Thymus (tissue), 14 donors: ENCODE measurements at places on chromosomes 16 and 17.

DNA sequence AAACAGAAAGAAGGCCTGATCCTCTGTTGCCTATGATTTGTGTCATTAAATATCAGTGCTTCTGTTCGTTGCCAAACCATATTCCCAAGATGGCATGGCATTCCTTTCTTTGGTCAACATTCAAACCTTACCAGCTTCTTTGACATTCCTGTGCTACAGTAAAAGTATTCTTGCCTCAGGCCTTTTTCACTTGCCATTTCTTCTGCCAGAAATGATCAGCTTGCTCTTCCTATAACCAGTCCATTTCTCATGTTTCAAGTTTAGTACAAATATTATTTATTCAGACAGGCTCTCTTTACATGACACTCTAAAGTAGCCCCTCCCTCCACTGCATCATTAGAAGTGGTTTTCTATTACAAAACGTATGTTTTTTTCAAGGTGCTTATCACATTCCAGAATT, 278.3 kb downstream of the KCNJ2 start:
- DNase-seq, result no peak

DNA sequence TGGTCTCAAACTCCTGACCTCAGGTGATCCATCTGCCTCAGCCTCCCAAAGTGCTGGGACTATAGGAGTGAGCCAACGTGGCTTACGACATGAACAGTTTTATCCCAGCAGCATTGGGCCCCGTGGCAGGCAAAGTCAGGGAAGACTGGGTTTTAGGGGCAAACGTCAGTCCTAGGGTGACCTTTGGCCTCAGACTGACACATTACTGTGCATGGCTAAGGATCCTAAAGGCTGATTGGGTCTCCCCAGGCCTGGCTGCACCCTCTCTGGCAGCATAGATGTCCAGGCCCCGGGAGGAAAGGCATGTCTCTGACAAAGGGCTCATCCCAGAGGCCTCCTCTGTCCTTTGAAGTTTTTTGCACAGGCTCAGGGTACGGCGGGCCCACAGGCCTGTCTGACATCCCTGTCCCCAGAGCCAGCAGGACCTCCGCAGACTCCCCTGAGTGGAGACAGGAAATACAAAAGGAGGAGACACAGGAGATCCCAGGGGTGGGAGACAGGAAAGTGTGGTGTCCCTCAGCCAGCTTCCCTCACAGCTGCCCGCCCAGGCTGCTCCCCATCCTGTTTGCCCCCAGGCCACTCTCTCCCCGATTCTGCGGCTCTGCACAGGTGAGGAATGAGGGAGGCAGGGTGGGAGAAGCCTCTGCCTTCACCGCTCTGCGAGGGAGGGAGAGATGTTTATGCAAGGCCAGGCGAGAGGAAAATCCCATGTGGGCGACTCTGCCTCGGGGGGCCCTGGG, 54.5 kb upstream of the MTSS2 start:
- DNase-seq, result no peak

DNA sequence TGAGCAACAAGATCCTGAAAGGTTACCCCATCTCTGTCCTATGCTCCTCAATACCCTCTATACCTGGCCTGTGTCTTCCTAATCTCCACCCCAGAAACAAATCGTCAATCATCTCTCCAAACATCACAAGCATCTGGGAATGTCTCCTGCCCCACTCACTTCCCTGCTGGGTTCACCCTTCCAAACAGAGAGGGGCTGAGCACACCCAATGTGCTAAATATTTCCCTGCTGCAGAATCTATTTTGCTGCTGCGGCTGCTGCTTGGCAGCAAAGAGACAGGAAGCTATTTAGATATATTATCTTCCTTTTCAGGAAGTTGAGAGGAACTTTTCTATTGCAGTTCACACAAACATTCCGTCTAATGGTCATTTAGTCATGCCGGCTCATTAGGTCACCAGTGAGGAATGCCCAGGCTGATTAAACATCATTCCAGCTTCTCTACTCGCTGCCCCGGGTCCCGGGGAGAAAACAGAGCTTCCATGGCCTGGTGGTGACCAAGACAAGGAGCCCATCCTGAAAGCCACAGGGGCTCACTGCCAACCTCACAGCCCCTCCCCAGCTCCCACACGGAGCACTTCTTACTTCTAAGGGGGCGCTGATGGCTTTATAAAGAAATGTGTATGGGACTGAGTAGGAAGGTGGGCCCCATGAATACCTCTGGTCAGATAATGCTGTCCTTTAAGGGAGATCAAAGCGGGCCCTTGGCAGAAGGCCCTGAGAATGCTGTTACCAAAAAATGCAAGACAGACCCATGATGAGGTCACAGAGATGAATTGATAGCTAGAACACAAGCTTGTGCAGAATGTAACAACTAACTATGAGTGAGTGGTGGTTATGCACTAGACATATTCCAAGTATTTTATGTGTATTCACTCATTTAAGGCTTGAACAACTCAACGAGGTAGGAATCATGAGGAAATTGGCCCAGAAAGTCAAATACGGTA, 218.3 kb downstream of the SOX9 start:
- DNase-seq, result no peak

DNA sequence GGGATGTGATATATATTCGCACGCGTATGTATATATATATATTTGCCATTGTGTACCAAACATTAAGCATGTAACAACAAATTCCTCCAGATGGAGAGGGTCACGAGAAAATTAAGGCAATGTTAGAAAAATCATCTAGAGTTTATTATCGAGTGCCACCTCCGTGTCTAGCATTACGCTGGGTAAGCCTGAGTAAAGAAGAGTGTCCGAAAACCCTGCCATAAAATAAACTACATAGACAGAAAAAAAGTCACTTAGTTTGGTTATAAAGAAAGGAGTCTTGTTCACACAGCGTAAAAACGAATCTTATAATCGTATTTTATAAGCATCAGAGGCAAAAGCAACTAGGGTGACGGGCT, 644 bp upstream of the RHOT1 start:
- DNase-seq, result no peak

DNA sequence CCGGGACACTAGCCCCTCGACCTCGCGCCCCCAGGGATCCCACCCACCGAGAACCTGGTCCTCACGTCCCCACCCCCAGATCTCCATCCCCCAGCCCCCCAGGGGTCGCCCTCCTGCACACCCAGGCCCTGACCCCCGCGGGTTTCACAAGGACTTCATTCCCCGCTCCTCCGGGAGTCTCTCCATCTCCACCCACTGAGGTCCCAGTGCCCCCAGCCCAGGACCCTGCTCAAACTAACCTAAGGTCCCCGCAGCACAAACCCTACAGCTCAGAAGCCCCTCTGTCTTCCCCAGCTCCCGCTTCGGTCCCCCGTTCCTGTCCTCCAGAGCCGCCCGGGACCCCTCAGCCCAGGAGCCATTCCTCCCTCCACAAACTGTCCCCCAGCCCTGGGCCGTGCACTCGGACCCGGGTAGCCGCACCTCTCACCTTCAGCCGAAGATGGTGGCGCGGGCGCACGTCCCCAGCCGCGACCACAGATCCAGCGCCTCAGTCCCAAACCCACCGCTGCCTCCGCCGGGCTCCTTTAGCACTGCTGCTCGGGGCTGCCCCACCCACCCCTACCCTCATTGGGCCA, at the start of gene MYH10:
MYH10 (minus strand) TSS at position 499 of the 575 bp plus-strand sequence. CDS start 7,479 bp downstream, outside the sequence.
- no peak for DNase-seq

- no peak for DNase-seq
Measured at GRCh38 chr16:14240219-14240843, 169.2 kb downstream of the MRTFB start.

DNA sequence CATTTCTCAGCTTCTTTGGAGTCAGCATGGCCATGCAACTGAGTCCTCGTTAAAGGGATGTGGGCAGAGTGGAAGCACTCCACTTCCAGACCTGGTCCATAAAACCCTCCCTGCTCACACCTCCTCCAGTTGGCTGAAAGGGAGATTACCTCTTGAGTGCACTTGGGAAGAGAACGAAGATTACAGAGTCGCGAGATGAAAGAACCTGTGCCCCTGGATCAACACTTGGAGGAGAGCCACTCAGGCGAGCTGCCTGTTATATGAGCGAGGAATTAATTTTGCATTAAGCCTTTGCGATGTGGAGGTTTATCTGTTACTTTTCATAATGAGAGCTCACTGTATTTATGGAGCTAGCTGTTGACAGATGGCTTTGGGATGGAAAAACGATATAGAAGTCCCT, 147.9 kb downstream of the MAF start:
- DNase-seq, result no peak
